ENCODE measurements at places on chromosomes 4 and X. TPM values are rescaled to one million over a fixed set of nuclear protein-coding genes. Genes with fewer than 3 reads are reported as not detected.

The XG gene
- polyA plus RNA-seq: not detected

DNA sequence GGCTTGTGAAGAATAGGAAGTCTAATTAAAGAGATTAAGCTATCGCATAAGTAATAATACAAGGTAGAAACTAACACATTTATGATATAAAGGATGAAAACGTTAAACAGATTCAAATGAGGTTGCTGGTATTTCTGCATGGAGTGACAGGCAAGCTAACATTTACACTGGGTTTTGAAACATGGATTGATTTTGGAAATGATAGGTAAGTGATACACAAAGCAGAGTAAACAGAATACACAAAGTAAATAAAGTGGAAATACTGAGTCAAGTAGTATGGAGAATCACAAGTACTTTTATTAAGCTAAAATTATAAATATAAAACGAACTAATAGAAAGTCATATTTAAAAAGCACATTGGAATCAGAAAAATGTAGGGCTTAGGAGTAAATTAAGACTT, 665.3 kb downstream of the STPG2 start:
- no peak for DNase-seq

- no peak for DNase-seq
These were observed 195.2 kb upstream of the EPHA5 start for GRCh38 chr4:65865489-65865888.

- peak; percentile 9 for DNase-seq
These were observed 1.0 kb downstream of the SCD5 start for GRCh38 chr4:82797405-82798111.

GRCh38 chr4:67103001-67103747, 442.1 kb downstream of the CENPC start:
- no peak for DNase-seq

The GPRIN3 gene
- 5.5 TPM for polyA plus RNA-seq

GRCh38 chr4:30719454-30720020, 632 bp upstream of the PCDH7 start:
- DNase-seq: no peak

GRCh38 chr4:14025111-14025510, 397.6 kb upstream of the BOD1L1 start:
- no peak for DNase-seq

The NPNT gene
- not detected for polyA plus RNA-seq

GRCh38 chr4:184848510-184848909, 22.7 kb upstream of the ACSL1 start:
- DNase-seq: no peak

DNA sequence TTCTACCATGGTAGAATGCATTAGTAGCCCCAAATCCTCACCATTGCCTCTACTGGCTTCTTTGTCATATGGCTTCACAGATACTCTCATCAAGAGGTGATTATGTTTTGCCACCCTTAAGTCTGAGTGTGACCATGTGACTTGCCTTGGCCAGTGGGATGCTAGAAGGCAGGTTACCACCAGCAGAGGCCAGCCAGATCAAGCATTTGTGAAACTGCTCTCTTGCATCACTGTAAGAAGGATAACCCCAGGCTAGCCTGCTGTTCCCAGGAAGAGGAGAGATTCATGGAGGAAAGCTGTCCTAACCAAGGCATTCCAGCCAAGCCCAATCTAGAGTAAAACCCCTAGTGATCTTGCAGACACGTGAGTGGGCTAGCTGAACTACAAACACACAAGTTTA, 46.8 kb downstream of the USP46 start:
- no peak for DNase-seq

- no peak for DNase-seq
These were observed 100.9 kb upstream of the NR3C2 start for GRCh38 chr4:148542922-148543623.

The BBS12 gene
- 1.1 TPM for polyA plus RNA-seq

The LRAT gene
- not detected for polyA plus RNA-seq

DNA sequence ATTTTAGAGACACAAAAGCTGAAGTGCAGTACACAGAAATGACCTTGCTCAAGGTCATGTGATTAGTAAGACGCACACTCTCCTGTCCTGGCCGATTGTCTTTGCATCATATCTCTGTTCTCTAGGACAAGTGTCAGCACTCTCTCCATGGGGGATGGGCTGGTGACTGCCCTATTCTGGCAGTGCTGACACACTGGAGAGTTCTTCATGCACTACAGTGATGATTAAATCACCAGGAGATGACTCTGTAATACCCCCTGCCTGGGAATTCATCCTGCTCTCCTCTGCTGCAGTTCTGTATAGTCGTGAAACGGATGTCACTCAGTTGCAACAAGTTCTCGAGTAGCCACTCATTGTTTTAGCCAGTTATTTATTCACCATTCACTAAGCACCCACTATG, 5.3 kb upstream of the SHISA3 start:
- no peak for DNase-seq

DNA sequence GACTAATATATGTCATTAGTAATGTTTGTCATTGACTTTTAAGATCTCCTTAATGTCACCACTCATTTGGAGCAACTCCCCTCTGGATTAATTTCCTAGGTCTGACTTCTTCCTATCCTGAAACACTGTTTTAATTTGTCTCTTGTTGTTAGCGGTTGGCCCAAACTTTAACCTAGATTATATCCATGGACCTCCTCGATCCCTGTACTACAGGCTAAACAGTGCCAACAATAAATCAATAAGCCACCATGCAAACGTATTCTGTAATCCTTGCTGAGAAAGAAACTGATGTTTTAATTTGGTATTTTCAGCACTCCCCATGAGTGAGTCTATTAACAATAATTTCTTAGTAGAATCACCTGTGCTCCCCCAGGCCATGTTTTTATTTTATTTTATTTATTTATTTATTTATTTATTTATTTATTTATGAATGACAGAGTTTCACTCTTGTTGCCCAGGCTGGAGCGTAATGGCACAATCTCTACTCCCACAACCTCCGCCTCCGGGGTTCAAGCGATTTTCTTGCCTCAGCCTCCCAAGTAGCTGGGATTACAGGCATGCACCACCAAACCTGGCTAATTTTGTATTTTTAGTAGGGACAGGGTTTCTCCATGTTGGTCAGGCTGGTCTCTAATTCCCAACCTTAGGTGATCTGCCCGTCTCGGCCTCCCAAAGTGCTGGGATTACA, 204.1 kb downstream of the IL15 start:
- DNase-seq: no peak

- DNase-seq: no peak
These were observed 48.0 kb downstream of the ETNPPL start for GRCh38 chr4:108714880-108715279.

DNA sequence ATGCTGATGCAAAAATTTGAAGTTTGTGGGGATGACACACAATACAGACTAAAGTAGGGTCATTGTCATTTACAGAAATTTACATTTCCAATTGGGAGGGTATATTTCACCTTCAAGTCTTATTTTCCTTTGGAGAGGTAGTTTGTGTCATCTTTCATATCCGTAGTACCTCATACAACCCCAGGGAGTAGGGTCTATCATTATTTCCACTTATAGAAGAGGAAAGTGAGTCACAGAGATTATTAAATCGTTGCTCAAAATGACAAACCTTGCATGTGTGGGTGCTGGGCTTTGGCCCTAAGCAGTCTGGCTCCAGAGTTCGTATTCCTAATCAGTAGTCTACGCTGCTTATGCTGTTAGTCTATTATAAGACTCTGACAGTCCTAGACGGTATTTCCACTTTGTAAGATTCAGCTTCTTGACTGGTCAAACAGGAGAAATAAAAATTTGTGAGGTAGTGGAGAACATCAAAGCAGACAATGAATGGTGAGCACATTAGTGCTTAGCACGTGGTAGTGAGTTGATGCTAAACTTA, 516.5 kb downstream of the PCDH7 start:
- no peak for DNase-seq

- DNase-seq: no peak
These were observed 913.3 kb downstream of the PDHA2 start for GRCh38 chr4:96753216-96753615.

The PCDH18 gene
- polyA plus RNA-seq: not detected

The RAP1GDS1 gene
- polyA plus RNA-seq: 54.8 TPM

DNA sequence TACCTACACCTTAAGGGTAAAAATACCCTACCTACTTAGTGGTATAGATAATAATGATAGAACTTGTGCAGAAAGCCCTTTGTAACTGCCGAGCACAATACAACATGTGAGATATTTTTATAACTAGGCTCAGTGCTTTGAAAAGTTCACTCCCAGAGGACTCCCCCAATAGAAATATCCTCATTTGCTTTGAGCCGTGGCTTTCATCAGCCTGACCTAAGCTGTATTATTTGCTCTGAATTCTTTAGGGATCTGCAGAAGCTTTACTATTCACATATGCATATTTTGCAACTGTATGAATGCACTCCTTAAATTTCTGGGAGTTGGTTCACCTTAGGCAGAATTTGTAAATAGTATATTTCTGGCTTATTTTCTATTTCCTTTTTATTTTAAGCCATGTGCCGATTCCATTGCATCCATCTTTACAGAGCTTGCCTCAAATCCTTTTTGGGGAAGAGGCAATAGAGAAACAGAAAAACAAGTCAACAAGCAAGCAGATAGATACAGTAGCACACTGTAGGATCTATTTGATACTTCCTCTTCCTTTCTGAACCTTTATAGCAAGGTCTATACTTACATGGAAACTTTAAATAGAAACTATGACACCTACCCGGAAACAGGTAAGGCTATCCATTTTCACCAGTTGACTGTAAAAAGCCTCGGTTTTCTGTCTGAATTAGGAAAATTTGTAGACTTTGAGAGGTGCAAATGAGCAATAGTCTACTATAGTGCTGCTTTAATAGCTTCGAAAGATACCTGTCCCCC, 242.5 kb upstream of the VCX3A start:
- DNase-seq: no peak

DNA sequence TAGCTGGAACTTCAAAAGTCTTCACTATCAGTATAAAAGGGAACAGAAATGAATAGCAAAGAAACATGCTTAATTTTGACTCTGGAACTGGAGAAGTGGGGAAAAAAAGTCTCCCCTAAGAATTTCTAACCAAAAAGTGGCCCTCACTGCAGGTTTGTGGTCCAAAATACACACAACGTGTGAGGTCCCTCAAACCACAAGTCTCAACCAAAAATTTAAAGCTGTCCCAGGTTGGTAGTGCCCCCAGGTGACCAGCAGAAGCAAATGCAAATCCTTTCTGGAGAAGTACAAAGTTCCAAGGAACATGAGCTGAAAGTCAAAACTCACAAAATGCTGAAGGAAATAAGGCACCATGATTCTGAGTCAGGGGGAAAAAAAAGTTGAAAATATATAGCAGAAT, 23.6 kb upstream of the VAMP7 start:
- no peak for DNase-seq

DNA sequence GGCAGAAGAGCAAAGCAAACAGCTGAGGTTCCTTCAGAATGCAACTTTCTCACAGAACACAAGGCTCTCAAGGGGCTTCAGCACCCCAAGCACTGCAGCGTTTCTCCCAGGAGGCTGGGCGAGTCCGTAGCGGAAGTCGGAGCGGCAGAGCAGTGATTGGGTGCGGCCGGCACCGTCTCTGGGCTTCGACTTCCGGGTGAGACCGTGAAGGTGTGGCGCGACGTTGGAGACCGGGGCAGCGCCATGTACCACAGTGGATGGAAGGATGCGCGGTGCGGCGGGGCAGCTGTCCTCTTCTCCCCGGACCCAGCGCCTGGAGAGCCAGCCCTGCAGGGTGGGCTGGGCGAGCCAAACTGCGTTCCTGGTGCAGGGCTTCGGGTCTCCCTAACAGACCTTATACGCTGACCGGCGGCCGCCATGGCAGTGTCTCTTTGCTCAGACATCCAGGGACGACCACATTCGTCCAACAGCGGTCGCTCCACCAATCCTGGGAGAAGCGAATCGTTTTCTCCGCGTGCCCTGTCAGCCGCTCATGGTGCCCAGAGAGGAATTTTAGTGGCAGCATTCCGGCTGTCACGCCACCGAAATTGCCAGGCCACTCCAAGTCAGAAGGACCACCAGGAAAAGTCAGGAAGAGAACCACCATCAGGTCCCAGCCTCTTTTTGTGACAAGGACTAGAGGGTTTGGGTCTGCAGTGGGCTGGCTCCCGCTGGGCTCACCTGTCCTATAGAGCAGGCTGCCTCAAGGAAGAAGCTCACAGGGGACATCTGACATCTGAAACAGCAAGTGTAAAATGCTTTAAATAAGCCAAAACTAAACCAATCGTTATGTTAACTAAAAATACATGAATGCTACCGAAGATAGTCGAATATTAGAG, 20.5 kb downstream of the TRIM61 start:
- DNase-seq: peak; percentile 55

The HMX1 gene
- not detected for polyA plus RNA-seq

- no peak for DNase-seq
These were observed 88.7 kb upstream of the PLAC1 start for GRCh38 chrX:134747006-134747405.

- DNase-seq: no peak
These were observed 179.1 kb upstream of the IL1RAPL1 start for GRCh38 chrX:28408017-28408723.

- DNase-seq: no peak
These were observed 1157.3 kb downstream of the PCDH7 start for GRCh38 chr4:31877429-31877828.

Data from immature natural killer cell (primary cell).